ENCODE measurements at places on chromosomes 12 and 14.

GRCh38 chr14:55272922-55273321, 1.7 kb downstream of the FBXO34 start:
- no peak for DNase-seq

GRCh38 chr12:88951860-88952561, 371.7 kb upstream of the KITLG start:
- DNase-seq: no peak

GRCh38 chr12:57247041-57247440, 3.9 kb downstream of the STAC3 start:
- no peak for DNase-seq

GRCh38 chr12:107329569-107330324, 236.4 kb upstream of the CRY1 start:
- DNase-seq: no peak

DNA sequence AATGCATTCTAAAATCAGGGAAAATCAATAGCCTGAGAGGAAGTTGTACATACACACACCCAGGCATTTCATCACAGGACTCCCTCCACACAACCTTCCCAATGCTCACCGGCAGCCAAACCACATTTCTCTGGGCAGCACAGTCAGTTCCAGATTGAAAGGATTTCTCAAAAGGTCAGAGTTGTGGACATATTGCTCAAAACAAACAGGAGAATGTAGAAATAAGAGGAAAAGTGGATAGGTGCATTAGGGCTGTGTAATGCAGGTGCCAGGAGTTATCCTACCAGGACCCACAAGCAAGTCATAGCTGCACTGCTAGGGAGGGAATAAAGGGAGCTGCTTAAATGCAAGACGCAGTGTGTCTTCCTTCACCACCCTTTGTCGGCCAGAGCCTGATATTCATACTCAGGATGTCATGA, 62.9 kb downstream of the GCH1 start:
- no peak for DNase-seq

GRCh38 chr12:61452076-61452475, 808.1 kb upstream of the USP15 start:
- DNase-seq: no peak

GRCh38 chr14:76462330-76462729, 86.4 kb downstream of the ESRRB start:
- DNase-seq: no peak

DNA sequence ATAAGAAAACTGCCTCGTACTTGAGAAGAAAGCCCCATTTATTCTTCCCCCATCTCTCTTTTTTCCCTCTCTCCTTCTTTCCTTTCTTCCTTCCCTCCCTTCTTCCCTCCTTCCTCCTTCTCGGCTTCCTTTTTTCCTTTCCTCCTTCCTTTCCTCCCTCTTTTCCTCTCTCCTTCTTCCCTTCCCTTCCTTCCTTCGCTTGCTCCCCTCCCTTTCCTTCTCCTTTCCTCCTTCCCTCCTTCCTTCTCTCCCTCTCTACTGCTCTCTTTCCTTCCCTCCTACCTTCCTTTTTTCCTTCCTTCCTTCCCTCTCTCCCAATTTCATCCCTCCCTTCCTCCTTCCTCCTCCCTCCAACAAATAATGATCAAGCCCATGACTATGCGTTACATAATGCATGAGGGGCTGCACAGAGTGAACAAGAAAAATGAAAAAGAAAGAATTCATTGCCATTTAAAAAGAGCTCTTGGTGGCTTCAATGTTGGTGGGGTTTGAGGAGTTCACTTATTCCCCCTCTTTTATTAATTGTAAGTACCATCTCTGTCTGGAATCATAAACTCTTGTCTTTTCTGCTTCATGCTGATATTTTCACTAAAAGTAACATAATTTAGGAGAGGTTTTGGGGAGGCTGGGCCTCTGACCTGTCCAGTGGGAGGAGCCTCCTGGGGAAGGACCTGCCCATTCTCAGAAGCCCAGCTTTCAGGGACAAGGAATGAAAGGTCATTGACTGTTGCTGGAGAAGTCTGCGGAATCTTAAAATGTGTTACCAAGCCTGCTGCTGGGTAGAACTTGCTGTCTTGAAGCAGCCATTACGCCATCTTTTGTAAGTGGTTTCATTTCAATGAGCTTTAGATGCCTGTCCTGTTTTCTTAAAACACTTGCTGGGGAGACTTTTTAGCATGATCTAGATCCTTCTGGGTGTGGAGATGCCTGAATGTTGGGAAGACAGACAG, 144.3 kb downstream of the CHST11 start:
- DNase-seq: no peak

GRCh38 chr12:108194585-108194984, 65.5 kb downstream of the WSCD2 start:
- no peak for DNase-seq

GRCh38 chr14:44657696-44658388, 150.8 kb upstream of the FSCB start:
- no peak for DNase-seq

DNA sequence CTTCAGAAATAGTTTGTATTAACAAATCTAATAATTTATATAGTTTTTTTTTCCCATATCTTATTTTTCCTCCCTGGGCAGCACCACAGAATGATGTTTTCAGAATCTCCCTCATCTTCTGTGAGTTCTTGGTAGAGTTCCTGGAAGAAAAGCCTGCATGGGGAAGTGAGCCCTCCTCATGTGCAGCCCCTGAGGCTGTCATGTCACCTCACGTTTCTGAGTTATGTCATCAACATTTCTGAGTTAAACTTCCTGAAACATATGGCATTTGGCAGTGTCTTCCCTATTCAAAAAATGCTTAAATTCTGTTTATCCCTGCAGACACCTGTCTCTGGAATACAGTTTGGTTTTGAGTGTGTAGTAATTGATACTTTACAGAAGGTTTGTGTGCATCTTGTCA, 979.0 kb downstream of the TMEM121 start:
- DNase-seq: no peak

- no peak for DNase-seq
These were observed 80.9 kb downstream of the RPS6KA5 start for GRCh38 chr14:90979515-90979914.

DNA sequence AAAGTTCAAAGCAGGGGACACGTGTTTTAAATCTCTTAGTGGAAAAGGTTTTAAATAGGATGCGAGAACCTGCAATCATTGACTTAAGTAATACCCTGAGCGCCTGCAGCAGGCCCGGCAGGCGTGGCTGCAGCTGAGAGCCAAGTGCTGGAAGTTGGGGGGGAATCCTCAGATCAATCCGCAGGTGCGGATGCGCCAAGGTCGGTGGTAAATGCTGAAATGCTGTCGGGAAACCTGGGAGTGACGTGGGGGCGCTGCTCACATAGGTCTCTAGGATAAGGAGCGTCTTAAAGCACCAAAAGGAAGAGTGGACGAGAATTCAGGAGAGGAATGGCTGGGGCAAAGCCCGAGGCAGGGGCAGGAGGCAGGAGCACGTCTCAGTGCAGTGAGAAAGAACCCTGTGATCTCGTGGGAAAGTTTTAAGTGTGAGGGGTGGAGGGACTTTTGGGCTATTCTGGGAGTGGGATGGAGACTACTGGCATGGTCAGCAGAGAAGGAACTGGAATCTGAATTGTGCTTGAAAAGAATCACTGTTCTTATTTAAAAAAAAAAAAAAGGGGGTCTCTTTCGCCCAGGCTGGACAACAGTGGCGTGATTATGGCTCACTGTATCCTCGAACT, 883 bp upstream of the CDCA4 start:
- no peak for DNase-seq

DNA sequence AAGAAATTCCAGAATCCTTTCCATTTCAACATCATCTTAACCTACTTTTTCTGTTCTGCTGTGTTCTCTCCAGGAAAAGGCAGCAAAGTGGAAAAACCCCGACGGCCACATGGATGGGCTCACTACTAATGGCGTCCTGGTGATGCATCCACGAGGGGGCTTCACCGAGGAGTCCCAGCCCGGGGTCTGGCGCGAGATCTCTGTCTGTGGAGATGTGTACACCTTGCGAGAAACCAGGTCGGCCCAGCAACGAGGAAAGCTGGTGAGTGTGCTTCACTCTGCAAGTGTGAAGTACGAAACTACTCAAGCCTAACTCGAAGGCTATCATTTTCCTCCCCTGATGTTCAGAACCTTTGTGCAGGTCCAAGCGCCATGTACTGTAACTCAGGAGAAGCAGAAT, 172.0 kb downstream of the PELI2 start:
- no peak for DNase-seq

GRCh38 chr12:234891-235415, 21.0 kb upstream of the SLC6A12 start:
- DNase-seq: no peak

- peak; percentile 39 for DNase-seq
These were observed 150.9 kb downstream of the EMP1 start for GRCh38 chr12:13347241-13348043.

- no peak for DNase-seq
These were observed 207.8 kb downstream of the PAWR start for GRCh38 chr12:79482921-79483320.

DNA sequence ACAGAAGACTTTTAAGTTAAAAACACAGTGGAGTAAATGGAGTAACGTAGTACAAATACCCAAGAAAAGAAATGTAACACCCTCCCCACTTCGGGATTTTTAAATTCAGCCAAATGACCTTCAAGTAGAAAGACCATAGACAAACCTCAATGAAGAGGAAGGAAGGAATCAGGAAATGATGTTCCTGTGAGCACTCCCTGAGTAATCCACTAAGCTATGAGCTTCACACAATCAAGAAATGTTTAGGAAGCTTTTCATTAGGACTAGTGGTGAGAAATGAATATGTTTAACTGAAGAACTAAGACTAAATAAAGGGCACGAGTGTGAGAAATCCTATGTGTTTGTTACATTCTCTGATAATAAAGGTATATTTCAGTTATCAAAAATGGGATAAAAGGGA, 10.1 kb downstream of the TCL1A start:
- no peak for DNase-seq

- DNase-seq: peak; percentile 27
These were observed 162.0 kb upstream of the LMNTD1 start for GRCh38 chr12:25715102-25715501.

- no peak for DNase-seq
These were observed 222.5 kb upstream of the GRIP1 start for GRCh38 chr12:66901138-66901932.

- no peak for DNase-seq
These were observed 273.1 kb upstream of the FOXG1 start for GRCh38 chr14:28493516-28493915.

GRCh38 chr12:13195250-13195649, 1.3 kb upstream of the EMP1 start:
- DNase-seq: no peak

- no peak for DNase-seq
These were observed 883 bp upstream of the TBC1D15 start for GRCh38 chr12:71838676-71839075.

DNA sequence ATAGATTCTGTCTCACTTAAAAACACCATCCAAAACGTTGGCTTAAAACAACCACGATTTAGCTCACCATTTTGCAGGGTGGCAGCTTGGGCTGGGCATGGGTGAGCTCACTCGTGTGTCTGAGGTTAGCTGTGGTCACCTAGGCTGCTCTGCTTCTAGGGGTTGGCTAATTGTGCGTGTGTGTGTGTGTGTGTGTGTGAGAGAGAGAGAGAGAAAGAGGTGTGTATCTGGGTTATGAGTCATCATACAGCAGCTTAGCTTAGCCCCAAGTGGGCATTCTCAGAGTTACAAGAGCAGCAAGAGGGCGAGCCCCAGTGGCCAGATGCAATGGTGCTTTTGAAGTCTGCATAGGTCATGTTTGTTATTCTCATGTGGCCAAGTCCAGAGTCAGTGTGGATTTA, 6.0 kb downstream of the FBXW8 start:
- no peak for DNase-seq

- no peak for DNase-seq
These were observed 185.9 kb downstream of the ITPR2 start for GRCh38 chr12:26647088-26647487.

- DNase-seq: peak; percentile 28
These were observed 198.9 kb downstream of the RBM19 start for GRCh38 chr12:113766879-113767878.

GRCh38 chr14:49594347-49595091, 4.2 kb upstream of the LRR1 start:
- no peak for DNase-seq

DNA sequence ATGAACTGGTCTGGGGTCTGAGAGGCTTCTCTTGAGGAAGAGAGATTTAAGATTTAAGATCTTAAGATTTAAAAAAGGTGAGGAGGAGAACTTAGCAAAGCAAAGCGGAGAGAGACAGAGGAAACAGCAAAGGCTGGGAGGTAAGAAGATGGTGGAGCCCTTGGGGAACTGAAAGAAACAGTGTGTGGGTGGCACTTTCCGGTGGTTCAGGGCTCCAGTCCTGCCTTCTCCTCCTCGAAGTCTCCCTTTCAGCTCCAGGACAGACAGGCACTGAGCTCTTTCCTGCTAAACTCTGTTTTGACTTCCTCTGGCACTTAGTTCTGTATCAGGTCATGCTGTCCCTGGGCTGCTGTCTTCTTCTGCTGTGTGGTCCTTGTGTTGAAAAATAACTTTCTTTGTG, 298.7 kb upstream of the SRRM4 start:
- no peak for DNase-seq

DNA sequence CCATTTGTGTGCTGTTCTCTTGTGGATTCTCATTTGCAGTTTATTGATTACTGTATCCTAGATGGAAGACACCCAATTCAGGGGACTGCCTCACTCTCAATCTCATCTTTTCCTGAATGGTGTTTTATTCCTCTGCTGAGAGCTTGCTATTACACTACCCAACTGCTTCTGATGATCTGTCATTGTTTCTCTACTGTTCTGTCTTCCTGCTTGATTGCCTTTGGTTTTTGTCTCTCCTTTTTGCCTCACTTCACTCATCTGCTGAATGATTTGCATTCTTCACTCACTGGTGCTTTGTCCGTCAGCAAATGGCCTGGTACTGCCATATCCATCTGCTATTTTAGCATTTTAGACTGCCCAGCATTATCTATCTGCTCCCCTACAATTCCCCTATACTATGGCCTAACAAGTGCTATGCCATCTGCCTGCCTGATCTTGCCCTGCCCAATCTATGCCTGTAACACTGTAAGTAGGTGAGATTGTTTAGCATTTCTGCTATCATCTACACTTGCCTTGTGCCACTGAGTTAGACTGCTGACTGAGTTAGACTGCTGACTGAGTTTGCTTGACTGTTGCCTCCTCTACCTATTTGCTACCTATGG, 335.1 kb downstream of the GPHN start:
- no peak for DNase-seq

DNA sequence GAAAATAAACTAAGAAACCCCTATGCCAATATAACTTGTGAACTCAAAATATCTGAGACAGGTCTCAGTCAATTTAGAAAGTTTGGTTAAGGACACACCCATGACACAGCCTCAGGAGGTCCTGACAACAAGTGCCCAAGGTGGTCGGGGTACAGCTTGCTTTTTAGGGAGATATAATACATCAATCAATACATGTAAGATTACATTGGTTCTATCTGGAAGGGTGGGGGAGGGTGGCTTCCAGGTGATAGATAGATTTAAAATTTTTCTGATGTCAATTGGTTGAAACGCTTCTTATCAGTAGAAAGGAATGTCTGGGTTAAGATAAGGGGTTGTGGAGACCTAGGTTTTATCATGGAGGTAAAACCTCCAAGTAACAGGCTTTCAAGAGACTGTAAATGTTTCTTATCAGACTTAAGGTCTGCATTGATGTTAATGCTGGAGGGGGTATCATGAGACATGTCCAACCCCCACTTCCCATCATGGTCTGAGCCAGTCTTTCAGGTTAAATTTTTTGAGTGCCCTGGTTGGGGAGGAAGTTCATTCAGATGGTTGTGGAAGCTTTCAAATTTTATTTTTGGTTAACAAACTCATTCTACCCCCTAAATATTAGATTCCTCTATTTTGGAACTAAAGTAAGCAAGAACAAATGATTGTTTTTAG, 82.0 kb upstream of the RASSF8 start:
- no peak for DNase-seq

Measured in BJ (cell line).